ENCODE measurements at places on chromosomes 4 and X.

GRCh38 chr4:52788806-52789205, 37.6 kb upstream of the ERVMER34-1 start:
- no peak for DNase-seq

DNA sequence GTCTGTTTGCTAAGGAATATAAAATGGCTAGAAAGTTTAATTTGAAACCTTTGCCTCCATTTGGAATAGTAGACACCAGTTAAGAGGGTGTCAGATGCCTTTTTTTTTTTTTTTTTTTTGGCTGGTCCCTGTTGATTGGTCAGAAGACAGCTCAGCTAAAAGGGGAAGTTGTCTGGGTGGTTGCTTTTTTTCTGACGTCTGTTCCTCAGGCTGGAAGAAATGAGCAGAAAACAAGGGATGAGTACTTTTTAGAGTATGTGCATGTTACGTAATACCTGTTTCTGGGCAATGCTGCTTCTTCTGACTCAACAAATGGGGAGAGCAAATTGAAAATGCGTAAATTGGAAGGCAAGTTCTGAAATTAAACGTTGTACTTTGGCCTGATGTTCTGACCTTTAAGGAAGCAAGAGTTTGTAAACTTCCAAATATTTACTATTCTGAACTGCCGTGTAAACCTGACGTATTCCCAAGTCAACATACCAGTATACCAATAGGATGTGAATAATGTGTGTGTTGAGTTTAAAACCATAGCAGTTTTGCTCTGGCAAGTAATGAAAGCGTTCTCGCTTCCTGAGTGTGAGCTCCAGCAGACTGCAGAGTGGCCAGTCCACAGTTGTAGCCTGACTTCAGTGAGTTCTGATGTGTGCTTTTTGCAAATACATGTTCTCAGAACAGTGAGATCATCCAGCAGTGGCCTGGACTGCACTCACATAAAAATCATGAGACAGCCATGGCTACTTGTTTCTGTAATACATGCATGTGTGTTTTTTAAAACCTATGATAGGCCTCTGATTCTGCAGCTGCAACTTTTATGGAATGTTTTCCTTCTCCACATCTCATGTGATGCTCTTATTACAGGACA, 1.7 kb downstream of the SAT1 start:
- DNase-seq, result no peak

- no peak for DNase-seq
These were observed 95.4 kb downstream of the NKX6-1 start for GRCh38 chr4:84403656-84404055.

DNA sequence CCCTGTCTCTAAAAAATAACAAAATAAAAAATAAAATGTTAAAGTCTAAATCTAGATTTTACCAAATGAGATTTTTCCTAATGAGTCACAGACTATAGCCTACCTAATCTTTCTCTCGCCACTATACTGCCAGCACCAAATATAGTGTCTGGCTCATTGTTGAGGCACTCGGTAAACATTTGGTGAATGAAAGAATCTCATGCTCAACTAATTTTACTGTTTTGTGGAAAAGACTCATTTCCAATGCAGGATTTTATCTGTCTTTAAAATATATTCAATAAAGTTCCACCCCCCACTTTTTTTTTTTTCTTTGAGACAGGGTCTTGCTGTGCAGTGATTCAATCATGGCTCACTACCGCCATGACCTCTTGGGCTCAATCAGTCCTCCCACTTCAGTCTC, 71.5 kb downstream of the PLS3 start:
- DNase-seq, result no peak

DNA sequence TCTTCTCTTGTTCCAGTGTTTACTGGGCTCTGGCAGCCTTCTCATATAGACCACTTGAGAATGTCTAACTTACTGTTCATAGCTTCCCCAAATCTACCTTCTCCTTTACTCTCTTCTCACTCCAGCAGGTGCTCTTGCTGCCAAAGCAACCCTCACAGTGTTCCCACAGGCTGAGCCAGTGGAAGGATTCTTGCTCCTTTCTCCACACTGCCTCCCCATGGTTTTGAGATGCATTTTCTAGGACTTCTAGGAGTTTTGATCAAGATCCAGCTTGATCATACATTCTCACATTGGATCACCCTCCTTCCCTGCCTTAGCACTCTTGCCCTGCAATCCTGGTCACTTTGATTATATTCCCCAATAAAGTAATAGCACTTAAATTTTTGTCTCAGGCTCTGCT, 230.8 kb downstream of the TMEM47 start:
- DNase-seq, result no peak

DNA sequence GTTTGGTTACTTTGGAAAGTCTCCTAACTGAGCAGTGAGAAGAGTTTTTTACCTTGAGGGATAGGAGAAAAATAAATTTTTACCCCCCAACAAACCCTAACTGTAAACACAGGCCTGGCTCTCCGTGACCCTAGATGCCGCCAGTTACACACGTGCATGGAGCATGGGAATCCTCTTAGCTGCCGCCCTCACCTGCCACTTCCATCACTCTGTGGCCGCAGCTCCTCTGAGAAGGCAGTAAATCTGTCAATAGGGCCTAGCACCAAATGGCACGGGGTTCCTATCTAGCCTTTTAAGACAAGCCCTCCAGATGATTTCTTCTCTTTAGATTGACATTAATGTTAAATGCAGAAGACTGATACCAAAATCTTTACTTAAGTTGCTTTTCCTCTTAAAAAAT, 330.3 kb upstream of the FAM241A start:
- DNase-seq, result no peak

DNA sequence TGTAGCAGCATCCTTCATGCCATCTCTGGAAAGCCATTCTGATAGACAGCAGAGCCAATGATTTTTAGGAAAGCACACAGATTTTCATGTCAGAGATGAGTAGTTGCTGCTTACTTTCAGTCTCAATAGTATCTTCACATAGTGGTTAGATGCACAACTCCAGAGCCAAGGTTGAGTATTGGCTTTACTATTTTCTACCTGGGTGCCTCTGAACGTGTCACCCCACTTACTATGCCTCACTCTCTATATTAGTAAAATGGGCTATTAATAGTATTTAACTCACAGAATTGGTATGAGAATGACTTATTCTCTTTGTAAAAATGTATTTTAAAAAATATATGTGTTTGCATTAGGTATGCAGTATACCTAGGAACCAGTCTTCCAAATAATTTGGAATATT, 108.8 kb upstream of the STIM2 start:
- DNase-seq, result no peak

DNA sequence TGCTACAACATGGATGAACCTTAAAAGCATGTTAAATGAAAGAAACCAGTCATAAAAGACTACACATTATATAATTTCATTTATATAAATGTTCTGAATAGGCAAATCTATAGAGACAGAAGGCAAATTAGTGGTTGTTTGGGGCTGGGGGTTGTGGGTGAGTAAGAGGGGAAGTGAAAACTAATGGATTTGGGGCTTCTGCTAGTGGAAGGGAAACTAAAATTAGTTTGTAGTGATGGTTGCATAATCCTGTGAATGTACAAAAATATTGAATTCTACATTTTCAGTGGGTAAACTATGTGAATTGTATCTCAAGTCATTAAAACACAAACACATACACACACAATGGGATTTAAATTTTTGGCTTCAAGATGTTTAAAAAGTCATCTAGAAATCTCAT, 25.4 kb upstream of the LIMCH1 start:
- DNase-seq, result no peak

GRCh38 chrX:68163441-68163840, 269.9 kb downstream of the OPHN1 start:
- DNase-seq, result no peak

GRCh38 chrX:69031971-69032391, 133.3 kb downstream of the PJA1 start:
- DNase-seq, result no peak

Measured in stimulated activated CD8-positive, alpha-beta memory T cell treated with anti-CD3 and anti-CD28 coated beads, Interleukin-7, amount 100 ng/mL, for 4 hours (primary cell).